C1 segment of cervical spinal cord (tissue), 14 donors: ENCODE measurements at places on chromosomes 1 and 21.

- DNase-seq: no peak
Observed at GRCh38 chr1:196567238-196567637, 41.0 kb downstream of the KCNT2 start.

DNA sequence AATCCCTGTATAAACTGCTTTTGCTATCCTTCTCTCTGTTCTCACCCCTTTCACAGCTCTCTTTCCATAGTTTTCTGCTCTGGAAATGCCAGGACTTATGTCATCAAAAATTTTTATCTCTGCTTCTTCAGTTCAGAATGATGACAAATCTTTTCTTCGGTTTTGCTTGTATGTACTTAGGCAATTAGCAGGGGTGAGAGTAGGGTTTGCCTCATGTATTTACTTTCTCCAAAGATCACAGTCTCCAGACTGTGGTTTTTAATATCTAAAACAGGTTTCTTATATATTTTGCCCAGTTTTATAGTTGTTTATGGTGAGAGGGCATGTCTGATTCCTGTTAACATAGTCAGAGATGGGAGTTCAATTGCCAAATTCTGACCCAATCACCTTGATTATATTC, 235.4 kb upstream of the LYPLAL1 start:
- no peak for DNase-seq

GRCh38 chr1:71135571-71135970, 54.7 kb upstream of the ZRANB2 start:
- no peak for DNase-seq

DNA sequence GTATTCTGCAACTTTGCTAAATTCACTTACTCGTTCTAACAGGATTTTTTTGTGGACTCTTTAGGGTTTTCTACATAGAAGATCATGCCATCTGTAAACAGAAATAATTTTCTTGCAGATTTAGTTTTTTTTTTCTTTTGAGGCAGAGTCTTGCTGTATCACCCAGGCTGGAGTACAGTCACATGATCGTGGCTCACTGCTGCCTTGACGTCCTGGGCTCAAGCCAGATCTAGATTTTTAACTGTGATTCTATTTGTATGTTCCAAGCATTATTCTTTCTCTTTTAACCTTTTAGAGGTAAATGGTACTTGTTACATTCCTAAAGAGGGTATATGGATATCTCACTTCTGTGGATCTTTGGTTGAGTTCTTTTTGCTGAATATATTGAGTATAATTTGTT, 18.6 kb downstream of the FABP3 start:
- DNase-seq: no peak

- no peak for DNase-seq
Observed at GRCh38 chr1:29689372-29690030, 453.2 kb downstream of the PTPRU start.

DNA sequence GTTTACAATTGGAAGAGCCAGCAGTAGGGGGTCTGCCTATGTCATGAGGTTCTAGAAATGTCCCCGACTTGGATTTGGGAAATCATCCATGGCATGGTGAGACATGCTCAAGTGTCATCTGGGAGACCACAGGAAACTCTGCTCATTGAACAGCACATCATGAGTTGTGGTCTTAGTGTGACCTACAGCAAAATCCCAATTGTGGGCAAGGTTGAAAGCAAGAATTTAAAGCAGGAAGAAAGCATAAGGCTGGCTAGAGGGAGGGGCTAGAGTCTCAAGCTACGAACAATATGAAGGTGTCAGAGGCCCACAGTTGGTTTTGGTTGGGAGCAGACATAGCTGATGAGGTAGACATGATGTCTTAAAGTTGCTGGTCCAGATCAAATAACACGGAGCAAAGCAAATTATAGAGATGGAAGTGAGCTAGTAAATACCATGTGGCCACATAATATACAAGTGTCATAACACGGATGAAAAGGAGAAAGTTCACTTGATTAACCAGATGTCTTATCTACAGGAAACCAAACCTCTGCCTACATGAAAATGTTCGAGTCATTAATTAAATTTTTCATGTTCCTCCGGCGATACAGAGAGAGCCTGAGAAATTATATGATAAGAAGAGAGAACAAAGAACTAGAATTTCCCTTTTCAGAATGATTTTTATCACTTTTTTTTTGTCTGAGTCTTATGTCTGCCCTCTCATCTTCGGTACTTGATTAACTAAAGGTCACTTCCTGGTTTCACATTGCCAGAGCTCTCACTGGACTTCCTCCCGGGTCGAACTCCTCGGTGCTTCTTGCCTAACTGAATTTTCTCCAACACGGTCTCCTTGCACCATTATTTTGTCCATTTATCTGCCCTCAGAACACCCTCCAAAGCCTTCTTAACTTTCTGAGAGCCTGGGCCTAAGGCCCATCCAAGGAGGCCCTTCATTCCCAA, 67.5 kb upstream of the DUSP10 start:
- DNase-seq: no peak

- DNase-seq: no peak
Observed at GRCh38 chr1:193275773-193276172, 89.4 kb upstream of the B3GALT2 start.

DNA sequence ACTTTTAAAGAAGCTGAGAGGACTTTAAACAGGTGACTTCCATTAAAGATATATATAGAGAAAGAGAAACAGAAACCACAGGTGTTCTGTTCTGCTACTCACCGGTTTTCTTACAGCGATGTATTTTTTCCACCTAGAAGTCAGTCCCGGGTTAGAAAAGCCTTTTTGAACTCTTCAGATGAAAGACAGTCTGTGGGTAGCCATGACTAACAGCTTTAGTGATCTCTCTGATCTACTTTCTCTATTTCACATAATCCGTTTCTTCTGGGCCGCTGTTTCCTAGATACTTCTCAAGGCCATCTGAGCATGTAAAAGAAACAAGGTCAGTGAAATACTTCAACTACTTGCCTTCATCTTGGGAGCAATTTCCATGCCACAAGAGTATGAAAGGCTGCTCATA, 25.1 kb downstream of the WDR64 start:
- no peak for DNase-seq

DNA sequence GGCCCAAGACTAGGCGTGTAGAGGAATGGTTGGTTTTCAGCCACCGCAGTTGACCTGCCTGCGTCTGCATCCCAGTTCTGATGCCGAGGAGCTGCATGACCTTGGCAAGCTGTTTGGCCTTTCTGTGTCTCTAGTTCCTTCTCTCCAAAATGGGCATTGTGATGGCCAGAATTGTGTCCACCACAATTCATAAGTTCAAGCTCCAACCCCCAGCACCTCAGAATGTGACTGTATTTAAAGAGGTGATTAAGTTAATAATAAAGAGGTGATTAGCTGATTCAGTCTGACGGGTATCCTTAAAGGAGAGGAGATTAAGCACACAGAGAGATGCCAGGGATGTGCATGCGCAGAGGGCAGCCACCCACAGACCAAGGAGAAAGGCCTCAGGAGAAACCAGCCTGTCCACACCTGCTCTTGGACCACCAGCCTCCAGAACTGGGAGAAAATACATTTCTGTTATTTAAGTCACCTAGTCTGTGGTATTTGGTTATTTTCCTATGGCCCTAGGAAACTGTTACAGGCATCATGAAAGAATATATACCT, 28.5 kb downstream of the MAB21L3 start:
- no peak for DNase-seq

DNA sequence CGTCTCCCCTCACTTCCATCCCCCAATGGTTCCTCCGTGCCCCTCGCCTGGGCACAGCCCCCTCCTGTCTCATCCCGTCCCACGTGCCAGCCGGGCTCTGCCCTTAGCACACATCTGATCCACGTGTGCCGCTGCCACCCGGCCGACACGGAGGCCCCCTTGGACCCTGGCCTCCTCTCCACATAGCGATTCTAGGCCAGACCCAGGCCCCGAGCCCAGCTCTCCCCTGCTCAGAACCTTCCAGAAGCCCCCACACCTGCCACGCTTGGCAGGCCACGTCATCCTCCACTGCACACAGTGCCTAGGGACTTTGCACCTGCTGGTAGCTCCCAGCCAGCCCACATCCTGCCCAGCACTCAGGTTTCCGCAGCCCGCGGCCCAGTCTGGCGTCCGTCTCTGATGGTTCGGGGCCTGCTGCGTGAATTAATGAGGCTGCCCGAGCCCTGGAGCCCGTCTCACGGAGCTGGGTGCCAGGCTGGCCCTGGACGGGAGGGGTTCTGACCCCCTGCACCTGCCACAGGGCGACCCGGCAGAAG, 20.1 kb downstream of the PLCH2 start:
- DNase-seq: no peak

- no peak for DNase-seq
Observed at GRCh38 chr1:91745640-91746373, 140.1 kb downstream of the TGFBR3 start.

DNA sequence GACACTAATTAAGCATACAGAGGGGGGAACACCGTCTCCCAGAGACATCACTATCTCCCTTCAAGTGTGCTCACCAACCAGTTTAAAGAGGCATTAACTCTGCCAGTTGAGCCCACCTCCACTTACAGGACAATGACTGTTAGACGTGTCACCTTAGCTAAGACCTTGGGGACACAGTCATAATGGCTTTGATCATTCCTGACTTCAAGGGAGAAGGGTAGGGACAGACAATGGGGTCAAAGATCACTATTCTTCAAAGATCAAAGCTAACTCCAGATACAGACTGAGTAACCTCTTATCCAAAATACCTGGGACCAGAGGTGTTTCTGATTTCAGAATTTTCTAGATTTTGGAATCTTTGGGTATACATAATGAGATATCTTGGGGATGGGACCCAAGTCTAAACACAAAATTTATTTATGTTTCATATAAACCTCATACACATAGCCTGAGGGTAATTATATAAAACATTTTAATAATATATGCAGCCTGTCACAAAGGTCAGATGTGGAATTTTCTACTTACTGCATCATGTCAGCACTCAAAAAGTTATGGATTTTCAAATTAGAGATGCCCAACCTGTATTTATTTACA, 246.1 kb downstream of the SLC45A1 start:
- DNase-seq: no peak

GRCh38 chr21:21897275-21897883, 899.2 kb downstream of the NCAM2 start:
- DNase-seq: no peak

DNA sequence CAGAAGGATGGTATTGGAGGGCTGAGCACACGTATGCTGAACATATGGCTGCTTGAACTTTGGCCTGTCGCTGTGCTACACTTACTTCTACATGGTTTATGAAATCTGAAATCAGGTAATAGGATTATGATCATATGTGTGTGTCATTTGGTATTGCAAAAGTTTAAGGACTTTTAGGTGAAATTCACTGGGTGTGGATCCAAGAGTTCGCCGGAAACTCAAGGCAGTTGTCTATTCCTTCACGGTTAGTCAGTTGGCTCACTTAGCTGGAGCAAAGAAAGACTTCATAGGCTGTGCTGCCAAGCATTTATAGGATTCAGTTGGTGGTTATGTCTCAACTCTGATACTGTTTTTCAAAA, 927 bp downstream of the UAP1 start:
- no peak for DNase-seq

- no peak for DNase-seq
Observed at GRCh38 chr21:39845571-39846130, 21.6 kb upstream of the PCP4 start.

GRCh38 chr21:36542312-36543101, 62.6 kb upstream of the CLDN14 start:
- DNase-seq: no peak

DNA sequence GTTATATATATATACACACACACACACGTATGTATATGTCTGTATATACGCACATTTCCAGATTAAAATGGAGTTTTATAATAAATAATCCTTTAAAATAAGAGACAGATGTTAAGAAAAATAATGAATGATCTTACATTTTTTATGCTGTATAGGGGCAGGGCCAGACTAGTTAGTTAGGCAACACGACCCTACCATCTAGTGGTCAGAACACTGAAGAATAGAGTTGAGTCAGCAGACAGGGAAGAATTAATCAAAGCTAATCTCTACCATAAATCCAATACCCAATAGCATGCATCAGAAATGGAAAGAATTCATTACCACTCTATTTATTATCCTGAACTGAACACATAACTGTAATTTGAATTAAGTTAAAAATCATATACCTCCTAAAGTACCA, 156.7 kb downstream of the BRINP3 start:
- DNase-seq: no peak
